Forelimb muscle (tissue), 1 donor: ENCODE measurements at places on chromosomes 4 and X. TPM values are rescaled to one million over a fixed set of nuclear protein-coding genes. Genes with fewer than 3 reads are reported as not detected.

DNA sequence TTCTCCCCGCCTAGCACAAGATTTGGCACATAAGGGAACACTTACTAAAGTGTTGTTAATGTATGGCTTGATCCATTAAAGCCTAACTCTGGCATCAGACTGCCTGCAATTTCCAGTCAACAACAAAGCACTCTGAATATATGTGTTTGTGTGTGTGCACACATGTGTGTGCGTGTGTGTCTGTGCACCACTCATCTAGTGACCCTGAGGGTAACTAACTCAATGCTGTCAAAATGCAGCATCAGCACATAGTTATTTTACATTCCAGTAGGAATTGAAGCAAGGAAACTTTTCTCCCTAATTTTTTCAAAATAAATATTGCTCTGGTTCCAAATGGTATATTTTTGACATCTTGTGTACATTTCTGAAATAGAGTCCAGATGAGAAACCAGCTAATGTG is 94.4 kb downstream of the SHROOM4 start:
- no peak for DNase-seq

GRCh38 chr4:153651116-153651515 is 33.0 kb upstream of the TLR2 start:
- DNase-seq = no peak

Gene SPANXC
- polyA plus RNA-seq = not detected

DNA sequence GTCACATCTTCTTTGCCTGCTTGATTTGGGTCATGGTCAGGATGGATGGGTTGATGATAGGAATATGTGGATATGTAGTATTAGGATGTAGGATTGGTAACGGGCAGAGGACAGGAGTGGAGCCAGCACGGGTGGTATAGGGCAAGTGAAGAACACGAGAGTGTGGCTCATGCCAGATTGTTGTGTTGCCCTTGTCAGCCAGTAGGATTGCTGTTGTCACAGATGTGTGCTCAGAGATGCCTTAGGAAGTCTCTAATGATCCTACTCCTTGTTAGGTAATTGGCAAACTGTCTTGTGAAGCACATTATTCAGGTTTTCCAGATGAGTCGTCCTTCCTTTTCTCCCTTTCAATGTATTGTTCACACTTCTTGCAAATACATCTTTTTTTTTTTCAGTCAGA is 5.5 kb downstream of the ATP10D start:
- DNase-seq = no peak

Gene ZNF732
- polyA plus RNA-seq = 0.95 TPM

Gene IL13RA1
- 26.6 TPM for polyA plus RNA-seq

DNA sequence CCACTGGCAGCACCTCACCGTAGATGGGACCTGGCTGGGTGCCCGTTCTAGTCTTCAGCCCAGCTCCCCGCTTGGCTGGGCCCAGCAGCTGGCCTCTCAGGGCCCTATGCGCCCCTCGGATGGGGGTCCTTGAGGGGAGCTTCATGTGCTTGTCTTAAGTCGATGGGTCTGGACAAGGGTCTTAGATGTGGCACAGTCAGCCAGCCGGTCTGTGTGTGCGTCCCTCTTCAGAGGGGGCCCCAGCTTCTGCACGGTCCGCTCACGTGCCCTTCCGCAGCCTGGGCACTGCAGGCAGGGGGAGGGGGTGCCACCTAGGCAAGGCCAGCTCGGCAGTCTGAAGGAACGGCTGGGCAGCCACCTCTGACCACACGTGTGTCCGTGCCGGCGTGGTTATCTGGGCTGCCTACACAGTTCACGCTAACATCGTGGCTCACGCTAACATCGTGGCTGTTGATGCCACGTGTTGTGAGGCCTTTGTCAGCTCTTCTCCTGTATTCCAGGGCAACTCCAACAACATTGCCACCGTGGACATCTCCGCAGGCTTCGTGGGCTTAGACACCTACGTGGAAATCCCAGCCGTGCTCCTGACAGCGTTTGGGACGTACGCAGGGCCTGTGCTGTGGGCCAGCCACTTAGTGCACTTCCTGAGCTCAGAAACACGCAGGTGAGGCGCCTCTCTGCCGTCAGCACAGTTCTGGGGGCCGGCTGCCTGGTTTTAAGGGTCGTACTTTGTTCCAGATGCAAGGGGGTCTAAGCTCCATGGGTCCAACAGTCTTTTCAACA is 34.5 kb downstream of the PIGG start:
- DNase-seq = no peak

GRCh38 chrX:140709421-140709846 is at the start of gene LINC00632:
Gene LINC00632, plus strand, starts transcription at chrX:140709759.
- no peak for DNase-seq

DNA sequence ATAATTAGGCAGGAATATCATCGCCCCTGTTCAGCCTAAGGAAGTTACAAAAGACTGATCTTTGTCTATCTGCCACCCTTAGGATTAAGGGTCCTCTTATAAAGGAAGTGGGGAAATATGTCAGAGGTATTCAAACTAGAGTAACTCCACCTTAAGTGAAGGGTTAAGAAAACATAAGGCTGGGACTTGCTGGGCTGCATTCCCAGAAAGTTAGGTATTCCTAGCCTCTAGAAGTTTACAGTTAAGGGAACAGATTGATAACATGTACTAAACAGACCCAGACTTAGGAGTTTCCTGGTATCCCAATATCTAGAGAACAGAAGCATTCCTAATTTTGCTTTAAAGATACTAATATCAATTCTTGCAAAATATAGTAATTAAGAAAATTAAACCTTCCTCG is 6.0 kb downstream of the CXCL2 start:
- no peak for DNase-seq

Gene AFP
- not detected for polyA plus RNA-seq

Gene P2RY4
- polyA plus RNA-seq = 0.25 TPM

DNA sequence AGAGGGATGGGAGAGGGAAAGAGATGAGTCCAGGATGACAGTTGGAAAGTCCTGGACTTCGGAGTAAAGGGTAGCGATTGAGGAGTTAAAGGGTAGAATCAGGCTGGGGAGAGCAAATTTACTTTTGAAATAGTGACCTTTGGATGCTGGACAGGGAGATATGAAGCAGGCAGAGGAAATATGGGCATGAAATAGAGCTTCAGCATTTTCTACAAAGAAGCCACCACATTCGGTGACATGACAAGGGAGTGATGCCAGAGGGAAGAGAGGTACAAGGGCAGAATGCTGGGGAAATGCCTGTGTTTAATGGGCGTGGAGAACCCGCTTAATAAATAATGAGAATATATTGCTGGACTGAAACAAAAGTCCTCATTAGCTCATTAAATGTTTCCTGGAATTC is 92.7 kb downstream of the TBL1X start:
- DNase-seq = no peak
